Ovary (tissue), 10 donors: ENCODE measurements at places on chromosomes 16 and 17.

DNA sequence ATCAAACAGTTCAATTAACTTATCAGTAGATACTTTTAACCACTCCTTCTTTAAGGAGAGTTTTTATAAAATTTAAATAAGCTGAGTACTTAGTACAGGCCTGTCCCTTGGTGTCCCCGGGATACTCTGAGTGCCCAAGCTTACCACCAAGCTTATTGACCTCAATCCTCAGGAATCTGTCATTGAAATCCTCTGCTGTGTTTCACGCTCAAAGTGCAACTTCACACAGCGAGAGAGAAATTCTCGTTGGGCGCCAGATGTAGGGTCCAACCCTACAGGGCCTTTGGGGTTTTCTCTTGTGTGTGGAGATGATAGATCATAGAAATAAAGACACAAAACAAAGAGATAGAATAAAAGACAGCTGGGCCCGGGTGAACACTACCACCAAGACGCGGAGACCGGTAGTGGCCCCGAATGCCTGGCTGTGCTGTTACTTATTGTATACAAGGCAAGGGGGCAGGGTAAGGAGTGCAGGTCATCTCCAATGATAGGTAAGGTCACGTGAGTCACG, 65.3 kb upstream of the ARL4D start:
- no peak overlapping the region for H3K4me3 ChIP-seq
- H3K4me1 ChIP-seq: peaks cover 2% of the 10 kb centered on the region
- H3K27ac ChIP-seq: no peak overlapping the region
- no peaks in the 10 kb centered on the region for H3K36me3 ChIP-seq
- H3K27me3 ChIP-seq: no peaks in the 10 kb centered on the region

GRCh38 chr17:29846298-29846697, 83.7 kb downstream of the SSH2 start:
- no peaks in the 10 kb centered on the region for H3K36me3 ChIP-seq
- H3K27me3 ChIP-seq: no peaks in the 10 kb centered on the region
- no peaks in the 10 kb centered on the region for H3K4me1 ChIP-seq
- no peak overlapping the region for H3K4me3 ChIP-seq
- H3K27ac ChIP-seq: no peak overlapping the region

DNA sequence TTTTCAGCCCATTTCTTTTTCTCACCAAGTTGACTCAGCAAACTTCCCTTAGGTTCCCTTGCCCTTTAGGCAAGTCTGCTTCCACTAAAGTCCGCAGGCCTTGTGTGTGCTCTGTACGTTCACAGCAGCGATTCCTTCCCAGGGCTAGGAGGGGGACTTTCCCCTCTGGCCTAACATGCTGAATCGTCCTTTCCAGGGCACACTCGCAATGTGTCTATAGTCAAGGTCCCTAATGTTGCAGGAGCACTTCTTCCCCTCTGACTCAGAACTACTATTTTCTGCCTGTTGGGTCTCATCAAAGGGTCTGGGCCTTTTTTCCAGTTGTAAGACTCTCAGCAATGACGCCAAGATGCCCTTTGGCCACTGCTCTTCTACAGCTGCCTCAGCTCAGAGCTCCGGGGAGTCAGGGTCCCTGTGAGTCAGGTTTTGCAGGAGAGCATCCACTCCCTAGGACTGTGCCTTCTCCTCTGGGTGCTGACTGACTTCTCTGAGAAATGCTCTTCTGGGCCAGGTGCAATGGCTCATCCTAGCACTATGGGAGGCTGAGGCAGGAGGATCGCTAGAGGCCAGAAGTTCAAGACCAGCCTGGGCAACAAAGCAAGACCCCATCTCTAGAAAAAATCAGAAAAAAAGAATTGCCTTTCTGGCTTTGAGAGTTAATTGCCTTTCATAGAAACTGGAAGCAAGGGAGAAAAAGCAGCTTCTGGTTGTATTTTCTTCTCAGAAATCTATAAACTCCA, 64.4 kb upstream of the TBX2 start:
- H3K27me3 ChIP-seq: no peaks in the 10 kb centered on the region
- peak; percentile 38 for DNase-seq
- H3K27ac ChIP-seq: no peak overlapping the region
- H3K4me3 ChIP-seq: no peak overlapping the region
- peaks cover 18% of the 10 kb centered on the region for H3K4me1 ChIP-seq

- no peaks in the 10 kb centered on the region for H3K27me3 ChIP-seq
- no peak overlapping the region for H3K4me3 ChIP-seq
- H3K36me3 ChIP-seq: no peaks in the 10 kb centered on the region
- no peak overlapping the region for H3K27ac ChIP-seq
- H3K4me1 ChIP-seq: peaks cover 5% of the 10 kb centered on the region
- DNase-seq: no peak
Measured at GRCh38 chr16:21603928-21604327, 4.6 kb downstream of the METTL9 start.

- H3K4me3 ChIP-seq: no peak overlapping the region
- no peaks in the 10 kb centered on the region for H3K36me3 ChIP-seq
- H3K27me3 ChIP-seq: no peaks in the 10 kb centered on the region
- DNase-seq: no peak
- H3K27ac ChIP-seq: no peak overlapping the region
Measured at GRCh38 chr17:65220732-65221131, 83.6 kb downstream of the RGS9 start.

- no peak overlapping the region for H3K4me3 ChIP-seq
- no peaks in the 10 kb centered on the region for H3K36me3 ChIP-seq
- H3K27me3 ChIP-seq: no peaks in the 10 kb centered on the region
- no peak overlapping the region for H3K27ac ChIP-seq
Measured at GRCh38 chr17:10171581-10171981, 26.8 kb downstream of the GAS7 start.

GRCh38 chr17:35895636-35896587, 15.8 kb upstream of the CCL5 start:
- no peak for DNase-seq
- H3K27me3 ChIP-seq: no peaks in the 10 kb centered on the region
- H3K4me1 ChIP-seq: peaks cover 2% of the 10 kb centered on the region
